ENCODE measurements at places on chromosomes 3 and 15.

- peak; percentile 92 for DNase-seq
Observed at GRCh38 chr3:197456261-197457091, 99.3 kb downstream of the BDH1 start.

- DNase-seq, result no peak
Observed at GRCh38 chr3:108333961-108334360, 37.6 kb downstream of the HHLA2 start.

- peak; percentile 84 for DNase-seq
Observed at GRCh38 chr3:49839193-49839809, 17.1 kb downstream of the TRAIP start.

DNA sequence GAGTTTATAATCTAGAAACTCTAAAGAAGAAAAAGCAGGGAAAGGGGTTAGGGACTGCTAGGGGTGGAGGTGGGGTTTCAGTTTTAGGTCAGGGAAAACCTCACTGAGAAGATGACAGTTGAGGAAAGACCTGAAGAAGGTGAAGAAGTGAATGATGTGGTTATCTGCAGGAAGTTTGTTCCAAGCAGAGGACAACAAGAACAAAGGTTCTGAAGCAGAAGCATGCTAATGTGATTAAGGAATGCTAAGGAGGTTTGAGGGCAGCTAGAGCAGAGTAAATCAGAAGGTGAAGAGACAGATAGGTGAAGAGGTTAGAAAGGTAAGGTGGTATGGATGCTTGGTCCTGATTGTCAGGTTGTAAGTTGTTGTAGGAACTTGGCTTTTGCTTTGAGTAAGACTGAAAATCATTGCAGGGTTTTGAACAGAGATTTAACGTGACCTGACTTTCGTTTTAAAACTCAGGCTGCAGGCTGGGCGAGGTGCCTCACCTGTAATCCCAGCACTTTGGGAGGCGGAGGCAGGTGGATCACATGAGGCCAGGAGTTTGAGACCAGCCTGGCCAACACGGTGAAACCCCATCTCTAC lies 8.6 kb downstream of the OXSR1 start:
- no peak for DNase-seq

GRCh38 chr15:49096090-49096750 lies 50.0 kb upstream of the SECISBP2L start:
- DNase-seq, result no peak

GRCh38 chr3:41346698-41347270 lies 147.5 kb downstream of the CTNNB1 start:
- peak; percentile 56 for DNase-seq

GRCh38 chr3:94269763-94270162 lies 206.9 kb downstream of the NSUN3 start:
- DNase-seq, result peak; percentile 36
